Osteocyte (in vitro differentiated cells): ENCODE measurements at places on chromosomes 6 and 20. TPM values are rescaled to one million over a fixed set of nuclear protein-coding genes. Genes with fewer than 3 reads are reported as not detected.

The NDRG3 gene
- total RNA-seq: 32.2 and 33.5 TPM in 2 replicates

The ARMH2 gene
- not detected in 2 replicates for total RNA-seq

The GCNT2 gene
- 0.19 and 0.21 TPM in 2 replicates for total RNA-seq

The TNFAIP3 gene
- total RNA-seq: 12.0 and 17.4 TPM in 2 replicates

The LZTS3 gene
- 6.6 and 6.9 TPM in 2 replicates for total RNA-seq

The TXLNB gene
- total RNA-seq: 0.08 TPM in 1 of 2 replicates, not detected in the other

The KHDC1L gene
- total RNA-seq: not detected in 2 replicates

The WFDC5 gene
- not detected in 2 replicates for total RNA-seq

The PERP gene
- 26.0 and 26.6 TPM in 2 replicates for total RNA-seq

GRCh38 chr20:25541676-25542075 lies 43.7 kb downstream of the NINL start:
- no peak for DNase-seq

- DNase-seq: no peak
These were observed 4.6 kb upstream of the EEF1A2 start for GRCh38 chr20:63503524-63503923.

DNA sequence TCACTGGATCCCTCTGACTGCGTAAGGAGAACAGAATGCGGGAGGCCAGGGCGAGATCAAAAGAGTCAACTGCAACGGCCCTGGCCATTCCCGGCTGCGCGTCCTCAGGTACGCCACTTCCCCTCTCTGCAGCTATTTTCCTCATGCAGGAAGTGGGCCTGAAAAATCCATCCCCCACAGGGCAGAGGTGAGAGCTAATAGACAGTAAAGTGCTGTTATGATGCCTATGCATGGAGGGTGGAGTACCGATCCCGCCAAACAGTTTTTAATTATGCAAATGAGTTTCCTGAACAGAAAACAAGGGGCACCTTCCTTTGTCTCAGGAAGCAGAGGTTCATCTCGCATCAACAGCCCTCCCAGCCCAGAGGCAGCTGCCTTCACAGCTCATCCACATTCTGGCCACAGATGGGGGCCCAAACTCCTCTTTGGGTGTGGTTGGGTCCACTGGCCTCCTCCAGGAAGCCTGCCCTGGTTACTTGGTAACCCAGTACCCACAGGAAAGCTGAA lies 9.3 kb downstream of the PREX1 start:
- no peak for DNase-seq

- no peak for DNase-seq
These were observed 76.8 kb upstream of the POPDC3 start for GRCh38 chr6:105256619-105257018.

- no peak for DNase-seq
These were observed 44.3 kb downstream of the OSTM1 start for GRCh38 chr6:108030211-108030610.

GRCh38 chr6:41367700-41368099 lies 32.3 kb downstream of the NCR2 start:
- DNase-seq: peak; percentile 89

DNA sequence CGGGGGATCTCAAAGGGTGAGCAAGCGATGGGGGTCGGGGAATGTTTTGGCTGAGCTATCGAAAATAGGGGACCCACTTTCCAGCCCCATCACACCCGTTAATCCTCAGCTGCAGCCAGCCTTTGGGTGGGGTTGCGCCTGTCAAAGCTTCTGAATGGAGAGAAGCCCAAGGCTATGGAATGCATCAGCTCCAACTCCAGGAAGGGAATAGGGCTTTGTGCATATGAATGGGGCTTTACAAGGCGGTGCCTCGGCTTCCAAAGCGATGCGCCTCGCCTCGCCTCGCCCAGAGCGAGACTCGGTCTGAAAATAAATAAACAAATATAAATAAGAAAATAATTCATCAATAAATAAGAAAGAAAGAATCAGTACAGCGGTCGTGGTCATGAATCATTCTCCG lies 751.4 kb upstream of the DEFB115 start:
- DNase-seq: no peak

DNA sequence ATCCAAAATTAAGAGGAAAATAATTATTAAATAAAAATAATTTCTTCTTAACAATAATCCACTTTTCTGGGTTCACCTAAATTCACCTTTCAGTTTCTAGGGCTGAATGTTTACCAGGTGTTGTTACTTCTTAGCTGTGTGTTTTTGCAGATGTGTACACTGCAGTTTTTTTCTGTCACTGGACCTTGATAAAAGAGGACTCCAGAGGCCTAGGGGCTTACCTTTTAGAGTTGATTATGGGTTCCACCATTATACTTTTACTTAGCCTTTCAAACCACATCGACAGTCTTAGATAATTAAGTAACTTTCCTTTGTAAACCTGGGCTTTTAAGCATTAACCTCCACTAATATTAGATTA lies 766.5 kb downstream of the BCKDHB start:
- no peak for DNase-seq

DNA sequence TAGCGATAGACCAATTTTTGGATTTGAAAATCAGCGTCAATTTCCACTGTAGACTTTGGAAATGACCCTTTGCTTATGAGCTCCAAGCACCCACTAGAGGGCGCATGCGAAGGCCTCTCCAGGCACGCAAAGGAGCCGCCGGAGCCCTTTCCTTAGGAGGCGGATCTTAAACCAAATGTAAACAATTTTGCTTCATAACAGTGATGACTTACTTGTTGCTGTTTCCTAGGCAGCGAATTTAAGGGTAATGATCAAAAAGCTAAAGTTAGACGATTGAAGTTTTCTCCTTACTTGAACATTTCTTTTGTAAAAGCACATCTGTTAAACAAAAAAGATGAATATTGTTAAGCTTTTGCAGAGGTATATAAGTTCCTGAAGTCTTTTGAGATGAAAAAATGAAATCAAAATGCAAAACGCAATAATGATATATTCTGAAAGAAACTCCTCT lies 29.2 kb upstream of the EXOC2 start:
- peak; percentile 89 for DNase-seq

GRCh38 chr6:11188161-11188915 lies 44.1 kb downstream of the NEDD9 start:
- DNase-seq: peak; percentile 19

GRCh38 chr20:60888771-60889170 lies 363.3 kb upstream of the CDH4 start:
- no peak for DNase-seq

GRCh38 chr20:31833931-31834521 lies 11.4 kb downstream of the FOXS1 start:
- no peak for DNase-seq

DNA sequence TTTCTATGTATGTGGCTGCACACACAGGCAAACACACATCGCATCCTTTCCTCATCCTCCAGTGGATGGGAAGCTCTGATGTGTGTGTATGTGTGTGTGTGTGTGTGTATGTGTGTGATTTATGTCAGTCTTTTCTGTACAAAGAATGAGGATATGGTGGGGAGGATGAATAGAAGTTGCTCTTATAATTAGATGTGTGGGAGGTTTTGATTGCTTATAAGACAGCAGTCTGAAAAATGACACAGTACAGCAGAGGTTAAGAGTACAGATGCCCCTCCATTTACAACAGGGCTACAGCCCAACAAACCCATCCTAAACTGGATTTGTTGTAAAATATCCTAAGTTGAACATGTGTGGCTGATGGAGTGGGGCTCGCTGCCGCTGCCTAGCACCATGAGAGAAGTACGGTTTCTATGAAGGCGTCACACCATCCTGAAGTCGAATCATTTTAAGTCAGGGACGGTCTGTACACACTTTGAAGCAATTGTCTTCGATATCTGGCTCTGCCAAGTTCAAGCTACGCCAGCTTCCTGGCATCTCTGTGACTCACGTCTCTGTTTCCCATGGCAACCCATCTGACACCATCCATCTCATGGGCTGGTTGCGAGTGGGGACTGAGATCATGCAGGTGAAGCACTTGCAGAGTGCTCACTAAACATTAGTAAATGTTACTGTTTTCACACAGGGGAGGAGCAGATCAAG lies 252.6 kb downstream of the MYLK4 start:
- peak; percentile 62 for DNase-seq

GRCh38 chr6:56694002-56694401 lies 51.3 kb upstream of the DST start:
- no peak for DNase-seq

DNA sequence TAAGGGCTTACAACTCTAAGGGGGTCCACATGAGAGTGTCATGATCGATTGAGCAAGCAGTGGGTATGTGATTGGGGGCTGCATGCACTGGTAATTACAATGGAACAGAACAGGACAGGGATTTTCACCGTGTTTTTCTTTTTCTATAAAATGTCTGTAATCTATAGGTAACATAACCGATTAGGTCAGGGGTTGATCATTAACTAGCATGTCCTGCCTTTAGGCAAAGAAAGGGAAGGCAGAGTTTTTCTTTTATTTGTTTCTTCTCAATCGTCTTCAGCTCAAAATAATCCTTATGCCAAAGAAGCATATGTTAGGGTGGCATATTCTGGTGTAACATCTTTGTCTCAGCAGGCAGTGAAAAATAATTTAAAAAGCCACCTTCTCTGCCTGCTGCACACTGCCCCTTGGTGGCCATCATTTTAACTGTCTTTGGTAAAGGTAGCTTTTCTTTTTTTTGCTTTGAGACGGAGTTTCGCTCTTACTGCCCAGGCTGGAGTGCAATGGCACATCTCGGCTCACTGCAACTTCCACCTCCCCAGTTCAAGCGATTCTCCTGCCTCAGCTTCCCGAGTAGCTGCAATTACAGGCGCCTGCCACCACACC lies 9.7 kb upstream of the CEP43 start:
- no peak for DNase-seq
